ENCODE measurements at places on chromosomes 11 and 22. TPM values are rescaled to one million over a fixed set of nuclear protein-coding genes. Genes with fewer than 3 reads are reported as not detected.

DNA sequence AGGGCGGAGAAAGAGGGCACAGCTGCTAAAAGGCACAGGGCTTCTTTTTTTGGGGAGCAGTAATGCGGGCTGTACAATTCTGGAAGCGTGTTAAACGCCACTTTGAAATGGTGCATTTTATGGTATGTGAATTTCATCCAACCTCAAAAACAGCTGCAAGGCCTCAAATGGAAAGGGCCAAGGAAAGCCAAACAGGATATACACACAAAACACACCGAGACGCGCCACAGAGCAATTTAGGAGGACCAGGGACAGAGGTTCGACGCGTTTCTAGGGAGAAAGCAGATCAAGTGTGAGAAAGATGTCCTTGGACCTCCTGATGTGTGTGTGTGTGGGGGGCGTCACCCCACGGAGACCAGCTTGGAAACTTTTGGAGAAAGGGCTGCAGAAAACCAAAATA is 31.1 kb downstream of the TSPAN4 start:
- DNase-seq = no peak

- DNase-seq = peak; percentile 60
Measured at GRCh38 chr22:31530823-31531195, 34.5 kb downstream of the SFI1 start.

Gene MN1
- 2.4 TPM for polyA plus RNA-seq

DNA sequence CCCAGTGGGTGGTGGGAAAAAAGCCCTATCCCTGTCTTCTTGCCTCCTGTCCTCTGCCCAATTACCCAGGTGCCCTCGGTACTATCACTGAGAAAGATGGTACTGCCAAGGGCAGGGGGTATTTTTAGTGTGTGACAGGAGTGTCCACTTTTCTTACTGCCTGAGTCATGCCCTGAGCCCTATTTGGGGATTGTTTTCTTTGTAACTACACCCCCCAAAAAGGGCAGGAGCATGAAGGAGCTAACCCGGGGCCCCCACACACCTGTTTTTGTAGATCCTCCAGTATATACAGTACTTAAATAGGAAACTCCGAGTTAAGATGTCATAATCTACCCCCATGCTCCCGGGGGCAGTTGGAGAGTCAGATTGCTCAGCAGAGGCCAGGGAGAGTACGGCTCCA is 3.8 kb downstream of the SMTNL1 start:
- no peak for DNase-seq

Gene CLTCL1
- polyA plus RNA-seq = 3.0 TPM

Gene APOL1
- polyA plus RNA-seq = 58.1 TPM

Gene MYH9
- polyA plus RNA-seq = 79.3 TPM

DNA sequence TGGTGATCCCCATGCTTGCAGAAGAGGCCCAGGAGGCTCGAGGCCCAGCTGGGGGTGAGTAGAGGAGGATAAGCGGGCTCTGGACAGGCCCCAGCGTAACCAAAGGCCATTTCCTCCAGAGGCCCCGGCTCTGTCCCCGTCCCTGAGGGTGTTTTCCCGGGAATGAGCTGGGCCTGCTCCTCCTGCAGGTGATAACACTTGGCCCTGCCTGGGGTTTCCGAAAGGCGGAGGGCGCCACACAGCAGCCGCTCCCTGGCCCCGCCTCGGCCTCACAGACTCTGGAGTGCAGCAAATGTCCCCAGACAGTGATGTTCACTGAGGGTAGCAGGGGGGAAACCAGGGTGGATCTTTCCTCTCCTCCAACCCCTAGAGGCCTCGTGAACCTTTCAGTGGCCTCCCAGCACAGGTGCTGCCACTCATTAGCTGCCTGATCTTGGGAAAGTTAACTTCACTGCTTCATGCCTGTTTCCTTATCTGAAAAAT is 10.5 kb upstream of the MGAT3 start:
- DNase-seq = peak; percentile 68

- no peak for DNase-seq
Measured at GRCh38 chr11:126886085-126886484, 114.5 kb downstream of the KIRREL3 start.

- peak; percentile 65 for DNase-seq
Measured at GRCh38 chr22:46262449-46263215, 511 bp downstream of the PKDREJ start.

Gene HEPN1
- not detected for polyA plus RNA-seq

Gene CNTN5
- polyA plus RNA-seq = not detected

DNA sequence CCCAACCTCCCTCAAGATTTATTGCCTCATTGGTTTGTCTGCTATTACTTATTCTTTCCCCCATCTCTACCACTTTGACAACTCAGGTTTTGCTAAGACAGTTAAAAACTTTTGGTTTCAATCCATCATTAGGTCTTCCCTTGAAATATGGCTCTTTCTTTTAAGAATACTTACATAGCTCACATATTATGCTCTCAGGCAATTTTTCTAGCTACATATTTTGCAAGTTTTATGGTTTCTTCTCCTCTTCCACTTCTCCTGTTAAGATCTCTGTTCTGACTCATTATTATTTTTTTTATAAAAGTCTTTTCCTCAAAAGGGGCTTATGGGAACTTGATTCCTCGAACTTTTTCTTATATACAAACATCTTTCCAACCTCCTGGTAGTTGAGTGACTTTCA is 192.4 kb upstream of the MPPED2 start:
- no peak for DNase-seq

- DNase-seq = no peak
Measured at GRCh38 chr11:128374026-128374425, 213.3 kb downstream of the ETS1 start.

GRCh38 chr11:112794331-112794846 is 166.8 kb upstream of the NCAM1 start:
- no peak for DNase-seq

Gene C1QTNF4
- 0.68 TPM for polyA plus RNA-seq

Gene EXPH5
- 0.92 TPM for polyA plus RNA-seq

GRCh38 chr11:16543642-16544041 is 187.3 kb upstream of the SOX6 start:
- no peak for DNase-seq

- no peak for DNase-seq
Measured at GRCh38 chr11:35632301-35632700, 14.0 kb downstream of the FJX1 start.

DNA sequence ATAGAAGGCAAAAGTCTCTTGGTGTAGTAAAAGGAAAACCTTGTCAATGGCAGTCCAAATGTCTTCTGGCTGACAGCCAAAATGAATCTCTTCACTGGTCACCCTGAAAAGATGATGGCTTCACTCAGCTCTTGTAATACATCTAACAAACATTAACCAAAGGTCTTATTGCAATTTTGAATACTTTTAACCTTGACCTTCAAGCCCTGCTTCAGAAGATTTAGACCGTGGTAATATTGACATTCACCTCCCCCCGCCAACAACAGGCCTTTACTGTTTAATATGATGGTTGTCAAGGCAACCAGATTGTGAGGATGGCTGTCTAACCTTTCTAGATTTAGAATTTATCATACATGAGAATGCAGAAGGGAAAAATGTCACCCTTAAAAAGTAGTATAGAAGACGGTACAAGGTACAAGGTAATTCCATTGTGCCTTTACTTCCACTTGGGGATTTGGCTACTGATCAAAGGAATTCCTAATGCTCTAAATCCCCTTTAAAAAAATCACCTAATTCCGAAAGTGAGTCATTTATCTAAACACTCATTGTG is 342.3 kb downstream of the LARGE1 start:
- peak; percentile 75 for DNase-seq

DNA sequence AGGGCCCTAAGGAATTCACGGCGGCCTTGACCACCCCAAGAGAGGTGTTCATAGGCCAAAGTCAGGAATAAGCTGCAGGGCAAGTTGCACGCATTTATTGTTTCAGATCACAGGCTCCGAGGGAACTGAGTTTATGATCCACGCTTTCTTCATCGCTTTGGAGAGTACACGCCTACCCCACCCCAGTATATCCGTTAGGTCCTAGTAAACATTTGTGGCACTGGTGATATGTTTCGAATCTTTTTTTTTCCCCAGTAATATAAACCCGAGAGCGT is 805 bp downstream of the GANAB start:
- no peak for DNase-seq

- peak; percentile 37 for DNase-seq
Measured at GRCh38 chr11:12245549-12246016, 131.8 kb upstream of the PARVA start.

DNA sequence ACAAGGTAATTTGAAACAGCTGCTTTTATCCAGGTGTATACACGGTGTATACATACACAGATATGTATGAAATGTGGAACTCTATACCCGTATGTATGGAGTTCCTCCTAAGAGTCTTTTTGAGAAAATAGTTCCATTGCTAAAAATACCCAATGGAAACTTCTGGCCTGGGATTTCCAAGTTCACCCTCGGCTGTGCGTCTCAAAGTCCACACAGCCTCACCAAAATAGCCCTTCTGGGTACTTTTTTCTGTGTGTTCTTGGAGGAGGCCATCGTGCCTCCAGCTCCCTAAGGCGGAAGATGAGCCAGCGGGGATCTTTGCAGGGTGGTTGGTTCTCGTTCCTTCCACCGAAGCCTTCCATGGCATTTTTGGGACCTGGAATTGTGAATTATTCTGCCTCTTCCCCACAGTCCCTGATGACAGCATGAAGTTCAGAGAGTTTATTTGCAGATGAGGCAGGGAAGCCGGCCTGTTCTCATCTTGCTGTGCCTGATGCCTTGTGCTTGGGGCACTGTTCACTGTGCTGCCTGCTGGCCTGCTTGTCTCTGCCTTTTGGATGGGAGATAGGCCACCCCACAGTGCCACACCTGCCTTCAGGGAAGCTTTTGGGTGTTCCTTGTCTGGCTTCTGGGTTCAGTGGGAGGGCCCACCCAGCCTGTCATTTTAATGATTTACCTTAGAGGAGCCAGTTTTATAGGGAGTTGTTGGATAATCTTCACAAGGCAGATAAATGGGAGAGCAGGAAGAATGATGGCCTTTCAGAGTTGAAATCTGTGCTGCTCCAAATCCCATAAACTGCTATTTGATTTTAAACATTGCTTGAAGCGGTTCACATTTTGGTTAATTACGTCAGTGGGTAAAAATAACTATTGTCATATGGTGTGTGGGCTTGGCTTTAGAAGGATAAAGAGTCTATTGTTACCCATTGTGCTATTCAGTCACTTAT is 112.7 kb upstream of the OR4B1 start:
- no peak for DNase-seq

DNA sequence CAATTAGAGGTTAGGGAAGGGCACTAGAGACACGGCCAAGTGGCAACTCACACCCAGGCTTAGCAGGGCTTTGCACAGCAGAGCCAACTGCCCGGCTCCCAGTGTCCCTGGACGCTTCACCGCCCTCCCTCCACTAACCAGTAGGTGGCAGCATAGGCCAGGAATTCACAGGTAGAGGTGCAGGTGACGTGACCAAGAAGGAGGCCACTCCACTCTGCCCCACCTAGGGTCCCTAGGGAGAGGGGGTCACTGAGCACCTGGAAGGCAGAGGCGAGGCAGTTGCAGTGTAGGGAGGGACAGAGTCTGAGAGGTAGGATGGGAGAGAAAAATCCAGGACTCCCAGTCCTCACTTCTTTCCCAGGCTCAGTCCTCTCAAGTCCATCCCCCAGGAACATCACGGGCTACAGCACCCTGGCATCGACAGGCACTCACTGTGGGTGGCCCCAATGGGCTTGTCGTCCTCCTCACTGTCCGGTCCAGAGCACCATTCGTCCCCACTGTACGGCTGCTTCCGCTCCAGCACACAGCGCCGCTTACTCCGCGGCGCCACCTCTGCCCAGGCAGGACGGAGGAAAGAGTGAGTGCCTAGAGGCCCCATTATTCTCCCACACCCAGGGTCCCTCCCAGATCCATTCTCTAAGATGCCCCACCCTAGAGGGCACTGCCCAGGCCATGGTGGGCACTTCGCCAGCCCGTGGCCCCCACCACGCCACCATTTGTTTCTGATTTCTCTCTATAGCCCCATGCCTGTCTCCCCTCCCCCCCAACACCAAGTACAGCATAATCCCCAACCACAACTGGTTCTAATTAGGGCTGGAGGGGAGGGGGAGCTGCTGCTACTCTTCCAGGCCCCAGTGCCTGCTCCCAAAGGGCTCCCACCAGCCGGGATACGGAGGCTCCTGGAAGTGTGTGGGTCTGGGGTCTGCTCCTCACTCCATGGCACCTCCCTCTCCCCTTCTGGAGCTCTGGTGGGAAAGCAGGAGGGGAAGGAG is 18.4 kb downstream of the BCL9L start:
- DNase-seq = peak; percentile 92

Gene PAMR1
- polyA plus RNA-seq = 0.56 TPM

Gene TBX10
- polyA plus RNA-seq = not detected

Gene RHOD
- polyA plus RNA-seq = 34.4 TPM

DNA sequence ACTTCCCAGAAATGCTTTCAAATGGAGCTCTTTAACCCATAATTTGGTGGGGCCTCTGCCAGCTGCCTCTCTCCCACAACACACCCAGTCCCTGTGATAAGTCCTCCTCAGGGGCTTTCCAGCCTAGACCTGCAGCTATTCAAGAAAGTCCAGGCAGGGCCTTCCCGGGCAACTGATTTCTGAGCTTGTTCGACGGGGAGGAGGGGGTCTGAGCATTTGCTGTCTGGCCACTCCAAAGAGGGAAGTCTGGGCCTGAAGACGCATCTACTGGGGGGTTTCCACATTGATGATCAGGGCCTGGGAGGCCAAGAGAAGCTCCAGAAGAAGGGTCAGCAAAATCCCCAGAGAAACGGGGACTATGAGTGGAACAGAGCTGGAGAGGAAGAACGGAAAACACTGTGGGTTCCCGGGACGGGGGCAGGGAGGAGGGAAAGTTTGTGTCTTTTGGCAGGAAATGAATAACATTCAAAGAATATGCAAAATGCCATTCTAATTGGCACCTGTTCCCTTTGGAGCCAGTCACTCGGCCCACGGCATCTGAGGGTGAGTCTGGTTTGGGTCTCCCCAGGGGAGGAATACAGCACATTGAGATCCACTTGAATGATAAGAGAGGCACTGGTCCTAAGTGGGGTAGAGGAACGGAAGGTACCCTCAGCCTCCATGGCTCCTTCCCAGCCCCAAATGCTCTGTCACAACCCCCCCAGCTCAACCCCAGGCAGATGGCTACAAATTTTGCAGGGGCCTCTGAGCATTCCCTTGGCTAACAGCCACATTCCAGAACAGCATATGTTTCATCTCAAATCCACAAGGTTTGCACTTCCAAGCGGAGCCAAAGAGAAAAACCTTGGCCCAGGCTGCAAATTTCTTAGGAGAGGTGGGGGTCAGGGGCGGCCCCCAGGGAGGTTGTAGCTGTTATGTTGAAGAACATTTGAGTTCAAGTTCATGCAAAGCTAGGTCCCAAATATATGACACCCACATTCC is 72.0 kb downstream of the RPUSD4 start:
- DNase-seq = no peak

DNA sequence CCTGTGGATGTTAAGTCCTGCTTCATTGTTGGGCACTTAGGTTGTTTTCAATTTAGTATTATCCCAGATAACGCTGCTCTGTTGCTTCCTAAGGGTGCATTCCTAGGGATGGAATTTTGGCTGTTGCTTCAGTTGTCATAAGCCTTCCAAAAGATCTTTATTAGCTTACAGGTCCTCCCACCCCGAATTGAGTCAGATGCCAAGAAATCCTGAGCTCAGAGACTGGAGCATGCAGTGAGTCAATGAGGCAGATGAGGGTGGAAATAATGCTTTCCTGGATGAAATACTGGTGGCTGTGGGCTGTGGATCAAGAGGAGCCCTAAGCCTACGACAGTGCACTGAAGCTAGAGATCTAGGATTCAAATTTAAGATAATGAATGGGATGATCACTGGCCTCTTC is 10.7 kb upstream of the IL18BP start:
- no peak for DNase-seq

All from stomach (tissue), 19 donors.